Stimulated activated CD4-positive, alpha-beta T cell treated with anti-CD3 and anti-CD28 coated beads, Interleukin-2, amount 100 ng/mL, for 24 hours (primary cell): ENCODE measurements at places on chromosomes 7 and 10.

GRCh38 chr7:107016312-107016711 lies 28.2 kb upstream of the PRKAR2B start:
- DNase-seq = no peak

DNA sequence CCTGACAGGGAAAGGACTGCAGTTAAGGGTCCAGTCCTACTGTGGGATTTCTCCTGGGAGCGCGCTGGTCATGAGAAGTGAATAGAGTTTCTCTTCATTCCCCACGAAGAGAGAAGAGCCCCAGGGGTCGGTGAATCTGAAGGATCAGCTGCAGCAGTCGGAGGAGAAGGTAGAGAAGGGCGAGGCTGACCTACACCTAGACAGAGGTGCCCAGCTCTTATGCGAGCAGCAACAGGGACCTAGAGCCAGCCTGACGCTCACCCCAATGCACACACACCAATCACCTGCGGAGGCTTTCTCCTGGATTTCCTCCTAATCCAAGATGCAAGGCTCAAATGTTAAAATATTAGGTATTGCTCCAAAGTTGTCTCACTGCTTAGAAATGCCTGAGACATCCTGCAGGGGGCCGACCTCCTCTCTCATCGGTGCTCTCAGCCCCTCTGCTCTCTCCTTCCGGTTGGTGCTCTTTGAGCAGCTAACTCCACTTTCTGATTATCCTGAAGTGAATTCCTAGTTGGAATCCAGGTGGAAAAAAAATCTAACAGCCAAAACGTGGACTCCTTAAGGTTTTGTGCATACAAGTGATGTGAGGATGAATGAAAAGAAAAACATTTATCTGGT lies 176.4 kb downstream of the AHR start:
- peak; percentile 3 for DNase-seq

DNA sequence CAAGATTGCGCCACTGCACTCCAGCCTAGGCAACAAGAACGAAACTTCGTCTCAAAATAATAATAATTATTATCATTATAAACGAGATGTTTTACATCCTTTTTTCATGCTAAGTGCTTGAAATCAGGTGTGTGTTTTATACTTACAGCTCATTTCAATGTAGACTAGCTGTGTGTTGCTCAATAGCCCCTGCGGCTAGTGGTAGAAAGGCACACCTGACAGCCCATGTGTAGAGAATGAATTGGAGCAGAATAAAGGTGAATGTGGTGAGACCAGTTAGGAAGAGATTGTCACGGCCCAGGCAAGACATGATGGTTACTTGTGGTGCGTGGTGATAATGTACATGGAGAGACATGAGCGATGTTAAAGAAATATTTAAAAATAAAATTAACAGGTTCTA lies 86.7 kb upstream of the TMEM26 start:
- DNase-seq = no peak

- DNase-seq = peak; percentile 54
These were observed 11.9 kb upstream of the OPALIN start for GRCh38 chr10:96370584-96371157.

DNA sequence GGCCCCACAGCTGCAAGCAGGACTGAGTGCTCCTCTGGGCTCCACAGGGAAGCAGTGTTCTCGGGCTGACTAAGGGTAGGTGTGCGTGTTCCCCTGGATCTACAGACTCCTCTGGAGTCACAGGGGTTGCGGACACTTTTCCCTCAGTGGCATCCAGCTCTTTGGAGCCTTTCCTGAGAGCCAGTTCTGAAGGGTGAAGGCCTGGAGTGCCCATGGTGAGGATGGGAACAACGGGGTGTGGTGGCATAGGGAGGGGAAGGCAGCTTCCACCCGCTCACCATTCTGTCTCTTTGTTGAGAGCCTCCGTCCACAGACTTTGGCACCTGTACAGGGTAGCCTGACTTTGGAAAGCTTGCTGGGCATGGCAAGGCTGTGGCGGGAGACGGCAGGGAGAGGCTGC lies 104.1 kb upstream of the PCBD1 start:
- DNase-seq = no peak

GRCh38 chr10:109663122-109663521 lies 260.2 kb downstream of the XPNPEP1 start:
- no peak for DNase-seq

- DNase-seq = no peak
These were observed 77.1 kb upstream of the VSTM2A start for GRCh38 chr7:54465095-54465494.

GRCh38 chr10:29469481-29470354 lies 165.1 kb downstream of the SVIL start:
- no peak for DNase-seq

- no peak for DNase-seq
These were observed 2.6 kb downstream of the ZNF775 start for GRCh38 chr7:150381785-150382122.

DNA sequence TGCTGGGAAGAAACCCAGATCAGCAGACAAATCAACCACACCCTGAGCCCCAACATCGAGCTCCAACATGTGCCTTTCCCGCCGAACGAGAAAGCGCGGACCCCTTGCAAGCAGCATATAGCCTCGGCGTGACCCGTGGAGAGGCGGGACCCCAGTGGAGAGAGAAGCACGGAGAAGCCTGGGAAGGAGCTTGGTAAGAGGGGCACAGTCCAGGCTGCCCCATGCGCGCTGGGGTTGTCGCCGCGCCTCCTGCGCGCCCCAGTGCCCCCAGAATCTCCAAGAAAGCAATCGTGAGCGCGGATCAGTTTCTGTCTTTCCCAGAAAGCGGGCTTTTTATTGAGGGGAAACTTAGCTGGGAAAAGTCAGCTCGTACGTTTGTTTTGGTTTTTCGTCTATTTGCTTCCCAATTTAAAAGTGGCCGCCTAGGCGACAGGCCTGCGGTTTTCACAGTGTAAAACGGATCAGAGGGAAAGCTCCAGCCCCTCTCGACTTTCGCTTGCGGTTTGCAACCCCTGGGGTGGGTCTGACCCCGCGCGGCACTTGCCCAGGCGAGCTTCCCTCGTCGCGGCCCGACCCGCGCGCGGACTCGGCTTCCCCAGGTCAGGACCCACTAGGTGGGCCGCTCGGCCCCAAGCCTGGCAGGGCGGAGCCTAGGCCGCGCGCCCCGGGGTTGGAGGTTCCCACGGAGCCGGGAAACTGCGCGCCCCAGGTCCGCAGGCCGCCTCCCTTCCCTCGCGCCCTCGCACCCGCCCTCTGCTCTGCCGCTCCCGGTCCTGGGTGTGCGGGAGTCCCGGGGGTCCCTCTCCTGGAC lies 31.1 kb downstream of the SKIDA1 start:
- DNase-seq = peak; percentile 44

- DNase-seq = no peak
These were observed 410.0 kb downstream of the EXOC4 start for GRCh38 chr7:133662830-133663229.

DNA sequence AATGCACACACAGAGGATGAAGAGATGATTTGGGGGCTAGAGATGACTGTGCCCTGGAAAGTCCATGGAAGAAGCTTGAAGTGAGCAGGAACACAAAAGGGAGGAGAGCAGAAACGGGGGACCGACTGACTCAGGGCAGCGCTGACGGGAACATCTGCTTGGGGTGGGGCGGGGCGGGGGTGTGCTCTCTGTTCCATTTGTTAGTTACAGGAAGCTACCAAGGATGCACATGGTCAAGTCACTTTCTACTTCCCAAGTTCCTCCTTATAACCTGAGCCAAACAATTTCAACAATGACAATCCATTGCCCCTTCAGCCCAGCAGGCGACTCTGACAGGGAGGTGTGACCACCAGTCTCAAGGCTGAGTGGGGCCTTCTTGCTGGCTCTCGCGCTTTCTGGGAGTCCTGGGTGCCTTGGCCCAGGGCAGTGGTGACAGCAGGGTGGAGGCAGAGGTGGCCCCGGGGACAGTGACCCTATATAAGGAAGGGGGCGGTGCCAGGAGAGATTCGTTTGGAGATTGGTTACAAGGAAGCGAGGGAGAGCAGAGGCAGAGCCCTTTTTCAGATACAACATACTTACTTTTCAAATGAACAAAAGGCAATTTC lies 39.6 kb downstream of the CLEC2L start:
- DNase-seq = no peak

GRCh38 chr10:86439544-86439943 lies 72.9 kb upstream of the GRID1 start:
- DNase-seq = no peak

GRCh38 chr7:69208848-69209247 lies 389.4 kb upstream of the AUTS2 start:
- no peak for DNase-seq

DNA sequence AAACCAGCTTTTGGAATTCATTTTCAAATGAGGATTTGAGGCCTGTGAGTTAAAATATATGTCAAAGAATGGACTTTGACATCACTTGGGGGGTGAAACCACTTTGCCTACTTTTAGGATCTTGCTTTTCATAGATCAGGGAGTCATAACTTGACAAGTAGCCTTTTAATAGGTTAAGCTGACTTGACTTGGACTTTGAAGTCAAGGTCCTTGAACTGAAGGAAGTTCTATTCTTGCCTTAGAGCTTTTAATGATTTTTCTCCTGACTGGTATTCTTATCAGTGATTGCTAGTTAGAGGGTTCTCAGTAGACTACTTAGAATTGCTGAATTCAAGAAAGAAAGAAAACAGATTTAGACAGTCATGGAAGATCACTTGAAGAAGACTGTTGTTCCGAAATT lies 17.7 kb downstream of the AGR2 start:
- no peak for DNase-seq

DNA sequence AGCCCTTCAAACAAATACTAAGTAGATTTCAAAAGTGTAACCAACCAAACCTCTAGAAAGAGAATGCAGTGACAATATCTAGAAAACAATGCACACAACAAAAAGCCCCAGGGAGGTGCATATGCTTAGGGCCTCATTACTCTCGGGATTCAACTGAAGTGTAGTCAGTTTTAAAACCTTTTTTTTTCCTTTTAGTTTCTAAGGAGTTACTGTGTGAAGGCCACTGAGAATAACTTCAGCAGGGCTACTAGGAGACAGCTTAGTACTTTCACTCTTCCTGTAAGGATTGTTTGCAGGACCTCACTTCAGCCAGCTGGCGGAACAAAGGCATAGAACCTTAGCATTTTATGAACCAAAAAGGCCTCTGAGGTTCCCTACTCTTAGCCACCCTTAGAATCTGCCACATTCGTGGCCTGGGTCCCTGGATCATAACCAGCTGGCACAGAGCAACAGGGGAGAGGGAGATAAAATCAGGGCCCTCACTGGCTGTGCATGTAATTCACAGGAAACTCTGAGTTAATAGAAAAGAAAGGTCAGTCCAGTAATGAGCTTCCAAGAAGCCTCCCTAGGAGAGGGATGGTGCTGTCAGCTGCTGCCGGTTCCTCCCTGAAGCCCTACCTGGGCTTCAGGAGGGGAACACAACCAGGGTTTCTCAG lies 3.6 kb downstream of the VOPP1 start:
- no peak for DNase-seq

- no peak for DNase-seq
These were observed 148.4 kb downstream of the SEMA3D start for GRCh38 chr7:85038466-85038865.

DNA sequence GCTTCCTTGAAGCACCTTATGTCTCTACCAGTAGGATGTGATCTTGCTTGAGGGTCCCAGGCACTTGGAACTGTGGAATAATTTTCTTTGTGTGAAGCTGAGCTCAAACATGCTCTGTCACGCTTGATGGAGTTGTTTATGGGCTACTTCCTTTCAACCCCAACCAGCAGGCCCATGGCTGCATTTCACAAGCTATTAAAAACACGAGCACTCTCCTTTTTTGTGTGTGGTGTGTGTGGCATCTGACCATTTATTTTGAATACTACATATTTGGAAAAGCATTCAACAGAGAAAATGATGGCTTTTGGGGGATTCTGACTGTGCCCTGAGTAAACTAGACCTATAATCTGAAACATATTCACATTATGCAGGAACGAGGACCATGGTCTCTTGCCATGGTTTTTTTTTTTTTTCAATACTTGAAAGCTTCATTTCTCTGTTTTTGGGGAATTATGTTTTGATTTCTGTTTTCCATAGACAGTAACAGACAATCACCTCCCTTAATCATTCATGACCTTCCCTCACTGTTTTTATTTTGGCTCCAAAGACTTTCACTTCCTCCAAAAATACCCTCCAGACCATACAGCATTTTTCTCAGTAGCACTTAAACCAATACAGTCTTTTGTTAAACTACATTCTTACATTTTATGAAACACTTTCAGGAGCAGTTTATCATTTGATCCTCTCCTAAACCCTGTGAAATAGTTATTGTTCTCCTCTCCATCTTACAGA lies 233.6 kb upstream of the BMPER start:
- no peak for DNase-seq
